H4 (cell line): ENCODE measurements at places on chromosomes 2 and 18. TPM values are rescaled to one million over a fixed set of nuclear protein-coding genes. Genes with fewer than 3 reads are reported as not detected.

The CSRNP3 gene
- 2.7 and 3.7 TPM in 2 replicates for total RNA-seq

The GYPC gene
- total RNA-seq, result 72.3 and 84.6 TPM in 2 replicates

The XDH gene
- total RNA-seq, result 0.33 and 1.2 TPM in 2 replicates

The CRYBA2 gene
- not detected in 2 replicates for total RNA-seq

The TRABD2A gene
- total RNA-seq, result 7.2 and 12.0 TPM in 2 replicates

The TFCP2L1 gene
- 0.06 TPM in 1 of 2 replicates, not detected in the other for total RNA-seq

The GPR17 gene
- total RNA-seq, result not detected in 2 replicates

The NR4A2 gene
- total RNA-seq, result 0.70 TPM in 1 of 2 replicates, not detected in the other

The SETBP1 gene
- total RNA-seq, result 2.7 and 3.6 TPM in 2 replicates

The REV1 gene
- total RNA-seq, result 9.3 and 14.9 TPM in 2 replicates

The GLI2 gene
- total RNA-seq, result 1.9 and 2.0 TPM in 2 replicates

DNA sequence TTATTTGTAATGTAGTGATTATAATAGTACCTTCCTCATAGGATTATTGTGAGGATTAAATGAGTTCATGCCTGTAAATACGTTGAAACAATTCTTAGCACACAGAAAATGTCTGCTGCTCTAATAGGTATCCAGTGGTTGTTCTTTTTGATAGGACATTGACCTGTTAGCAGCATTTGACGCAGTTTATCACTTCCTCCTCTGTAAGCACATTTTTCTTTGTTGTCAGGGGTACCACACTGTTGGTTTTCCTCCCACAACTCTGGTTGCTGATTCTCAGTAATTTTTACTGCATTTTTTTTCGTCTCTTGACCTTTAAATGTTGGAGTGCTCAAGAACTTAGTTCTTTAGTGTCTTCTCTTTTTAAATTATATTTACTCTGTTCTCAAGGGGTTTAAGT lies 15.4 kb downstream of the PPM1B start:
- DNase-seq, result no peak

GRCh38 chr2:120108049-120108448 lies 95.2 kb downstream of the EPB41L5 start:
- DNase-seq, result peak; percentile 12

- DNase-seq, result no peak
These were observed 465 bp downstream of the SEPTIN10 start for GRCh38 chr2:109613081-109613921.

- DNase-seq, result no peak
These were observed 141.2 kb downstream of the IKZF2 start for GRCh38 chr2:213010106-213010779.

- no peak for DNase-seq
These were observed 1061.4 kb downstream of the TSN start for GRCh38 chr2:122816803-122817202.

DNA sequence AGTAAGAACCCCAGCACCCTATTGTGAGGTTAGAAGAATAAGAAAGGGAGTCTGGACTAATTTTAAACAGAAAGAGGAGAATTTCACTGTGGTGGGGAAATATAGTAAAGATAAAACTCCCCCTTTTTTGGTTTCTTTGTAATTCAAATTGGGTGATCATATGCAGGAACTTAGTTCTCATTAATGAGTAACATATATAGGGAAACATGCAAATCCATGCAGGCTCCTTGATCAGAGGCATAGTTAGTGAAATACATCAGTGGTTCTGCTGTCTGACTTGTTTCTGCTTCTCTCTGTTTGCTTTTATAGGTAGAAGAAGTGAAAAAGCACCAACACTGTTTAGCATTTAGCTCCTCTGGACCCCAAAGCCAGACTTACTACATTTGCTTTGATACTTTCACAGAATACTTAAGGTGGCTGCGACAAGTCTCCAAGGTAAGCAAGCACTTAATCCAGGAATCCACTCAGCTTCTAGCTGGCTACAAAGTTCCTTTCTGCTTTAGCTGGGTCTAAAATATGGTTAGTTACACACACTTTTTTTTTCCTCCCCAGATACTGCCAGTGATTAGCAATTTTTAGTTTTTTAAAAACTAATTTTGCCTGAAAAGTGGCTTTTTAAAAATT lies 123.2 kb downstream of the PHLPP1 start:
- no peak for DNase-seq

DNA sequence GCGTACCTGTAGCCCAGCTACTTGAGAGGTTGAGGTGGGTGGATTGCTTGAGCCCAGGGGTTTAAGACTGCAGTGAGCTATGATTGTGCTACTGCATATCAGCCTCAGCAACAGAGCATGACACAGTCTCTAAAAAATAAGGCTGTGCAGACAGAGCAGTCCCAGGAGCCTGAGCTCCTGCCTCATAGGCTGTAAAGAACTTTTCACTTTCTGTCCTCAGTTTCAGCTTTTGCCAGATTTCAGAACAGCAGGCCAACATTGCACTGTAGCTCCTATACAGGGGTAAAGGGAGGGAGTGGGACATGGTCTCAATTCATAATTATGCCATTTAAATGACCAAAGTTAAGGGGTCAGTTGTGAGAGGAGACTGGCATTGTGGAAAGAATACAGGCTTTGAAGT lies 150.6 kb downstream of the GALNT1 start:
- DNase-seq, result no peak

DNA sequence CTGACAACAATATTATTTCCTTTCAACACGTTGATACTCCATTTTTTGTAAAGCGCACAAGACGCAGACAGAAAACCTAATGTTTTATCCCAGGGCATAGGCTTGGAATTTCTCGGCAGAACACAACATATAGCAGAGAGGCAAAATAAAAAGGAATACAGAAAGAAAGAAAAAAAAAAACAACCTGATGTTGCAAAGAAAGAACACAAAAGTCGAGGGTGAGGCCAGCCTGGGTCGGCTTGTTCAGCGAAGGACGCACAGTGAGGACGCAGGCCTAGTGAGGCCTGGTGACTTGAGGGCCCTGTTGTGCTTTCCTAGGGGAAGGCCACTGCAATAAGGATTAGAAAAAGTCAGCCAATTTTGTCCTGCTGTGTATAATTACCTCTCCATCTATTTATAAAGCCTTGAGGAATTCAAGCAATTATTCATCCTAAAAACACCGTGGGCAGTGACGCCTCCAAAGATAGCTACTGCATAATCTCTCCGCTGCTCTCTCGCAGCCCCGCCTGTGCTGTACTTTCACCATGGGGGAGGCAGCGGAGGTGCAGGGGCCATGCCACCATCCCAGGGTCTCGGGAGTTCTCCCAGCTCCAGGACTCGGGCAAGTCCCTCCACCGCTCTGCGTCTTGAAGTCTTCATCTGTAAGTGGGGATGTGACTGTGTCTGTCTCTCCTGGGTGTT lies 61.9 kb upstream of the SH3RF3 start:
- no peak for DNase-seq

DNA sequence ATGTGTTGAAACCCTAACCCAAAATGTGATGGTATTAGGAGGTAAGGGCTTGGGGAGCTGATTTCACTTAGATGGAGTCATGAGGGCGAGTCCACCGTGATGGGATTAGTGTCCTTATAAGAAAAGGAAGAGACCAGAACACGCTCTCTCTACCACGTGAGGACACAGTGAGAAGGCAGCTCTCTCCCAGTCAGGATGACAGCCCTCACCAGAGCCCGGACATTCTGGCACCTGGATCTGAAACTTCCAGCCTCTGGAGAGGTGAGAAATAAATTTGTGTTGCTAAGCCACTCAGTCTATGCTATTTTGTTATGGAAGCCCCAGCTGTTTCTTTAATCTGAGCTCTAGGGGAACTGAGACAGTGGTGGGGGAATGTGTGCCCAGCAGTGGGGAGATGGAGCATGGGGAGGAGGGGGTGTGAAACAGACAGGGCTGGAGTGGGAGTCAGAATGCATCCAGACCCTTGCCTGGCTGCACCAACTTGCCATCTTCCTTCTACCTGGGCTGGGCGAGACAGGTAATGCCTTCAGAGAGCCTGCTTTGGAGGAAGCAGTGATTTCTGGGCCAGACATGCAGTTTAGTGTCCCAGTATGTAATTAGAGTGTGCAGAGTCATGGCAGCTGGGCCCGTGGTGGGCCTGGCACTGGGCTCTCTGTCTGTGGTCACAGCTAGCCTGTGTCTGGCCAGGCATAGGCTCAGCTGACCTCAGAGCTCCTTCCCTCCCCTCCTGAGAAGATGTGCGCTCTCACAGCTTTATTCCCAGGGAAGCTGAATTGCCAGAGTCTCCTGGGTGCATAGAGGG lies 38.1 kb downstream of the RHOB start:
- DNase-seq, result no peak

DNA sequence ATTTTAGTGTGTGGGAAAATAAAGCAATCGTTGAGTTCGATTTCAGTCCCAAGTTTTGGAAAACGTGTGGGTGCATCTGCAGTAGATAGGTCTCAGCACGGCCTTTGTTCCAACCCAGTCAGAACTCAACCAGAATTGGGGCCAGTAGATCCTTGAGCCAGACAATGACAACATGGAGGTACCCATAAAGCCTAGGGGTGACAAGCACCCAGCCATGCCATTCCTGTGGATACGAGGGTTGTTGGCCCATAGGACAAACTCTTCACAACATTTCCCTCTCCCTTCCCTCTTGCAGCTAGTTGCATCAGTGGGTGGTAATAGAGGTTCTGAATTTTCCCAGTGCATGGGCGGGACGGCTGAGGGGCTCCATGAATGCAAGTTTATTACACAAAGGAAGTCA lies 60.1 kb downstream of the ST3GAL5 start:
- DNase-seq, result no peak

DNA sequence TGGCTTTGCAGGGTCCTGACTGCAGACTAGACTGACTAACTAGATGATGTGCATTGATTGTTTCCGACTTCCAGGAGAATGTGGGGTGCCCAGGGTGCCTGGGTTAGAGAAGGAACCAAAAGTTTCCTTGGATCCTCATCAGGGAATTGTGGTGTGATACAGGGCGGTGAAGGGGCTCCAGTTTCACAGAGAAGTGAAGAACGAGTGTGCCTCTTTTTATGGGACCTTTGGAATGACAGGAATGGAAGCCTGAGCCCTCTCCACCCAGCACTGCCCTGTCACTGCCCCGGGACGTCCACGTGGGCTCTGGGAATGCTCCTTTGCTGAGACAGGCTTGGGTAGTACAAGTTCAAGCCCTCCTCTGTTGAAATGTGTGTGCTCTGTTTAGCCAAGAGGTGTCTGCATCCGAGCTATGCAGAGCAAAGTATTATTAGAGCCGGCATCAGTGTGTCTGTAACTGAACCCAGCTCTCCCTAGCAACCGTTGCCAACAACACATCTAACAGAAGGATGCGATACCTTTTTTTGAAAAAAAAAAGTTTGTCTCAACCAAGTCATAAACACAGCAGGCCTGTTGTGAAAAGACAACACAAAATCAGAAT lies 183.6 kb downstream of the SMAD7 start:
- no peak for DNase-seq

DNA sequence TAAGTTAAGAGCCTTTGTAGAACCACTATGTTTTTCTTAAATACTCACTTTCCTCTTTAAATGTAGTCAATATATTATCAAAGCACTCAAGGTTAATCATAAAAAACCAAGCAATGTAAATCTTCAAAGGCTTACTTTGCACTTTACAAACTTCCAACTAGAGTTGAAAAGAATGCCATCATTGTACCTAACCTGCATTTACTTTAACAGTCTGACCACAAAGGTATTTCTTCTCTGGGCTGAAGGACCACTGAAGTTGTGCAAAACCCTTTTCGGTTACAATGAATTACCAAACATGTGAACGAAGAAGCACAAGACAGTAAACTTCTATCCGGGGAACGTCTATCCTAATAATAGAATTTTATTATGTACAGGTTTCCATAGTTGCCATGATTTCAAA lies 3.0 kb downstream of the HNRNPLL start:
- DNase-seq, result no peak

- DNase-seq, result no peak
These were observed 454.1 kb upstream of the SALL3 start for GRCh38 chr18:78525366-78526111.

DNA sequence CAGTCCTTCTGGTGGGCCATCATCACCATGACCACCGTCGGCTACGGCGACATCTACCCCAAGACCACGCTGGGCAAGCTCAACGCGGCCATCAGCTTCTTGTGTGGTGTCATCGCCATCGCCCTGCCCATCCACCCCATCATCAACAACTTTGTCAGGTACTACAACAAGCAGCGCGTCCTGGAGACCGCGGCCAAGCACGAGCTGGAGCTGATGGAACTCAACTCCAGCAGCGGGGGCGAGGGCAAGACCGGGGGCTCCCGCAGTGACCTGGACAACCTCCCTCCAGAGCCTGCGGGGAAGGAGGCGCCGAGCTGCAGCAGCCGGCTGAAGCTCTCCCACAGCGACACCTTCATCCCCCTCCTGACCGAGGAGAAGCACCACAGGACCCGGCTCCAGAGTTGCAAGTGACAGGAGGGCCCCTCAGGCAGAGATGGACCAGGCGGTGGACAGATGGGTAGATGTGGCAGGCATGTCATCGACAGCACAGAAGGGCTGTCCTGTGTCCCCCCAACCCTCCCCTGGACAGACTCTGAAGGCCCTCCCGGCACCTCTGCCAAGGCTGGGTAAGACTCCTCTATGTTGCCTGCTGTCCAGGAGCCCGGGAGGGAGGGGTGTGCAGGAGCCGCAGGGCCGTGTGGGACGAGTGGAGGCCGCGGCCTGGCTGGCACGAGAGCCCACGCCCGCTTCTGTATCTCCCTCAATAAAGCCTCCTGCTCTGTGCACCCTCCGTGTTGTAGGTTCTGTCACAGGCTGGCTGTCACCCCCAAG lies 2.0 kb downstream of the KCNF1 start:
- no peak for DNase-seq

DNA sequence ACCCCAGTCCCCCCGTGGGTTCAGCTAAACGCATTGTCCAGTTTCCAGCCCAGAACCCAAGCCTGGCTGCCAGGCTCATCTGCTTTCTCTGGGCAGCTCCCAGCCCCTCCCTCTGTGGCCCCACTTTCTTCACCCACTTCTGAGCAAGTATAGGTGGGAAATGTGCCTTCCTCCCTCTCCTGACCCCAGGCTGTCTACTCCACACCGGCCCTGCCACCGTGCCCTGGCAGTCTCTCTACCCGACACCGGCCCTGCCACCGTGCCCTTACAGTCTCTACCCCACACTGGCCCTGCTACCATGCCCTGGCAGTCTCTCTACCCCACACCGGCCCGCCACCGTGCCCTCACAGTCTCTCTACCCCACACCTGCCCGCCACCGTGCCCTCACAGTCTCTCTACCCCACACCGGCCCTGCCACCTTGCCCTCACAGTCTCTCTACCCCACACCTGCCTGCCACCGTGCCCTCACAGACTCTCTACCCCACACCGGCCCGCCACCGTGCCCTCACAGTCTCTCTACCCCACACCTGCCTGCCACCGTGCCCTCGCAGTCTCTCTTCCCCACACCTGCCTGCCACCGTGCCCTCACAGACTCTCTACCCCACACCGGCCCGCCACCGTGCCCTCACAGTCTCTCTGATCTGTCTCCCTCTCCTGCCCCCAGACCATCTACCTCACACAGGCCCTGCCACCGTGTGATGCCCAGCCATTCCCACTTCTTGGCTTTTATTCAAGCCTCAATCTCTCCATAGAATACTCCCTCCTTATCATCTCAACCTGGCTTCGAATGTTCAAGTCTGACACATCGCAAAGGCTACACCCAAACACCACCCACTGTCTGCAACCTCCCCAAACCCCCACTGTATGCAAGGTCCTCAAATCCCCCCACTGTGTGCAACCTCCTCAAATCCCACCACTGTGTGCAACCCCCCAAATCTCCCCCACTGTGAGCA lies 108.9 kb downstream of the TPO start:
- no peak for DNase-seq

- DNase-seq, result no peak
These were observed 784.0 kb upstream of the FSHR start for GRCh38 chr2:49938268-49938667.

- no peak for DNase-seq
These were observed 34.7 kb upstream of the ACTR3 start for GRCh38 chr2:113854970-113855740.
